ENCODE measurements at places on chromosomes 1 and 21.

- peak; percentile 86 for DNase-seq
Observed at GRCh38 chr1:23777979-23778814, at the start of gene PITHD1. Gene PITHD1 (plus strand): TSS chr1:23778418. CDS start chr1:23778516, 98 bp downstream.

DNA sequence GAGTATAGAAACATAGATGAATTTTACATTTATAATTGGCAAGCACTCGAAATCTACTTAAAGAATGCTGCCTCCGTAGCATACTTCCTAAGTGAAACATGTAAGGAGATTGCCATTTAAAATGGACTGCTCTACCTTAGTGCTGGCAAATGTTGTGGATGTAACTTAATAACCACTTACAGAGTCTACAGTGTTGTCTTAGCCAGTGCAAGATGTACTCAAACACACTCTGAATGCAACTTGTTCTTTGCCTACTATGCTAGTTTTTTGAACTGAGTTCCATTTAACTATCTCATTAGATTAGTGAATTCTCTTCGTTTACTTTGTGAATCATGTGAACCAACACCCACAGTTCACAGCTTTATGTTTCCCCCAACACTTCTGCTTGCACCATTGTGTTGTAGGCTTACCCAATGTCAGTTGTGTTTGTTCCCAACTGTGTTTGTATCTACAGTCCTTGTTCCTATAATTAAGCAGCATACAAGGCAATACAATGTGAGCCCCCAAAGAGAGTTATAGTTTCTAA is 345.5 kb upstream of the LYPLAL1 start:
- DNase-seq: no peak

GRCh38 chr1:64197076-64197475 is 6.3 kb upstream of the UBE2U start:
- DNase-seq: no peak

GRCh38 chr1:183630748-183631147 is 4.8 kb downstream of the ARPC5 start:
- DNase-seq: no peak

DNA sequence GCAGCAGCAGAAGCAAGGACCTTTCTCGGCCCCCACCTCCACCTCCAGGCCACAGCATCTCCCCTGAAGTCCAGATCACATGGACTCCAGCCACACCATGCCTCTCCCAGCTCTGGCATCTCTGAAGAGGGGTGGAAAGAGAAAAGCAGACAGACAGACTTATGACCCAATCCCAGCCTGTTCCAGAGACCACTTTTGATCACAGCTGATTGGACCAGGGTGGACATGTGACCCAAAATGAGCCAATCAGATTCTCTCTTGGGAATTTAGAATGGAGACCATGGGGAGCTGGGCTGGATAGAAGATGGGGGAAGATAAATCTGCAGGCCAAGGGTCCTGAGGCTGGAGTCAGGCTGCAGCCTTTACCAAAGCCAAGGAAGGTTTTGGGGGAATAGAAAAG is 16.4 kb downstream of the HTR1D start:
- no peak for DNase-seq

DNA sequence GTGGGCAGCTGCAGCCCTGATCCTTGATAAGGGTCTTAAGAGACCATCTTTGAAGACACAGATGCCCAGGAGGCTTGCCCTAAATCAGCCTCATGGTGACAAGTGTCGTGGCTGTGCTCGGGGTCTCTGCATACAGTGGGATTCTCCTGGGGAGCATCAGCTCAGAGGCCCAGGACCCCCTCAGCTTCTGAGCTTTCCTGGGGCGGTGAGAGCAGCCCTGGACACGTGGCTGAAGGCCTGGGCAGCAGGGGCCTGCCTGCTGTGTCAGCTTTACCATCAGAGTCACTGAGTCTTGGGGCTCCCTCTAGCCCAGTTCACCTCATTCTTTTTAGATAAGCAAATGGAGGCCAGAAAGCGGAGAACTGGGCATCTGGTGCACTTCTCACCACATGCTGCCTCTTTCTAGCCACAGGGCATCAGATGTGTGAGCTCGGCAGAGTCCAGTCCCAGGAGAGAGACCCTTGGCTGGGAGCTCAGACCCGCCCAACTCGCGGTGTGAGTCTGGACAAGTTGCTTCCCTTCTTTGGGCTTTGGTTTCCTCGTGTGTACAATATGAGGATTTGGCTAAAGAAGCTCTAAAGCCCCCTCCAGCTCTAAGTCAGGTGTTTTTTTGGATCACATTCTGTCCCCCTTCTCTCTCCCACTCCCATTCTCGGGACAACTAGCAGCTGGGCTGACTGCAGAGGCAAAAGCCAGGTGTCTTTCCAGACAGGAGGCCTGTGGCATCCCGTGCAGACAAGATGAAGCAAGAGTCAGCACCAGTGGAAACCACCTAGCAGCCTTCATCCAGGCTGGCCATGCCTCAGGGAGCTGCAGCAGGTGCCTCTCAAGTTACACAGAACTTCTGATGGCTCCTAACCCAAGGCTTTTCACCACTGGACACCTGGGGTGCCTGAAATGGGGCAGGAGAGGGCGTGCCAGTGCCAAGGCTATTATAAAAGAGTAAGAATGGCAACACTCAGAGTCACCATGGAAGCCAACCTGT is 119.1 kb downstream of the KCNN3 start:
- no peak for DNase-seq

GRCh38 chr1:88774151-88774556 is 90.1 kb downstream of the PKN2 start:
- no peak for DNase-seq

DNA sequence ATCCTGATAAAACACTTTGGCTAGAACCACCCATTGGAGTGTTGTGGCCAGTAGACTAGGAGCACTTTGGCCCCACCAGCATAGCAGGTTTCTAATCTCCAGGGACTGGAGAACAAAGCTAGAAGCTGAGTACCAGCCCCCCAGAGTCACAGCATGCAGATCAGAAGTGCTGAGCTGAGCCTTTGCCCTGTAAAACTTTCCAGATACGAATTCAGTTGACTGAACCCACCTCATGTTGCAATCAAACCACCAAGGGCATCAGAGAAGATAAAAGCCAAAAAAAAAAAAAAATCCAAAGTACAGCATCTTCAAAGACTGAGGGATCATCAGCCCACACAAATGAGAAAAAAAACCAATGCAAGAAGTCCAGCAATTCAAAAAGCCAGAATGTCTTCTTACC is 8.7 kb upstream of the CD53 start:
- DNase-seq: no peak

DNA sequence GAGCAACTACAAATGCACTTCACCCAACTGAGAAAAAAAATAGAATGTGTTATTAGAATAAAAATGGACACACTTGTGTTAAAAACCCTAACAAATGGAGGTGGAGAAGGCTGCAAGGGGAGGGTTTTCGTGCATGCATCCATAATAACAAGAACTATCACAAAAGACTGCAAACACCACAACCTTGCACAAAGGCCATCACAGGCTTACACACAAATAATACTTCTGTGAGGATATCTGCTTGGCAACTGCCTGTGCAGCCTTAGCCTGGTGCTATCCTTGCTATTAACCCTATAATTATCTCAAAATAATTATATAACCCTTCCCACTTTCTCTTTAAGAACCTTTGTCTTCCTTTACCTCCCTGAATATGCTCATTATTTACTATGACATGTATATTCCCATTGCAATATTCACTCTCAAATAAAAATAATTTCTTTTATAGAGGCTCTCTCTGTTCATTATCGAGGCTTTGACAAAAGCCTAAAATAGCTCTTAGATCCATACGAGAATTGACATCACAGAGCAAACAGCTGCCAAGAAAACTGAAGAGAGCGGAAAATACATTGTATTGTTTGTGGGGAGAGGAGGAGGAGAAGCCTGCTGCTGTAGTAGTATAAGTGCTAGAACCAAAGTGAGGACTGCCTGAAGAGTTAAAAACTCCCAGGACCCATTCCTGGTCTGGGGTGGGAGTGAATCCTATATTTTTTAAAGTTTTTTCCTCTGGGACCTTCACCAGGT is 1768.7 kb downstream of the BRINP3 start:
- DNase-seq: no peak

All from CD4-positive, alpha-beta T cell treated with Interleukin-17A for 1 hour (primary cell).